ENCODE measurements at places on chromosomes 12 and 14.

DNA sequence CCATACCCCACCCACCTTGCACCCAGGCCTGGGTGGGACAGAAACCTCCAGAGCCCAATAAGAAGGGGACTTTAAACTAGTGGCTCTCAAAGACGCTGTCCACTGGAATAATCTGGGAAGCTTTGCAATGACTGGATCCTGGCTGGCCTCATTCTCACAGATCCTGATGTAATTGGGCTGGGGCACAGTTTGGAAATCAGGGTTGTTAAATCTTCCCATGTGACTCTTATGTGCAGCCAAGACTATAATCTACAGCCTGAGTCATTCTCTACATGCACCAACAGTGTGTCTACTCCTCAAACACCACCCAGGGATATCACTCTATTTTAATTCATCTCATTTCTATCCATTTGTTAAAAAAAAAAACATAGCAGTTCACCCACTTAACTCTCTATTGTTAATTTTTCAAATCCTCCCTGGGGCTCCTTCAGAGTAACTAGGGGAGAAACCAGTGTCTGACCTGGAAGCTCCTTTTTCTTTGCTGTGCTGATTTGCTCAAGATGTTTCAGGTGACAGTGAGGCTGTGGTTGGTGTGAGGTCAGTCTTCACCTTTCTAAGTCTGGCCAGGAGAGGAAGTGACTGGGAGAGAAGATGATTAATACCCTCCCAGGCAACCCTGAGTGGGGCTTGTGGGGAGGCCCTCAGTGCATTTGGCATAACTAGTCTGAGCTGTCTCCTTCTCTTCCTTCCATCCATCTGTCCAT lies 211.6 kb upstream of the SFSWAP start:
- DNase-seq = no peak

DNA sequence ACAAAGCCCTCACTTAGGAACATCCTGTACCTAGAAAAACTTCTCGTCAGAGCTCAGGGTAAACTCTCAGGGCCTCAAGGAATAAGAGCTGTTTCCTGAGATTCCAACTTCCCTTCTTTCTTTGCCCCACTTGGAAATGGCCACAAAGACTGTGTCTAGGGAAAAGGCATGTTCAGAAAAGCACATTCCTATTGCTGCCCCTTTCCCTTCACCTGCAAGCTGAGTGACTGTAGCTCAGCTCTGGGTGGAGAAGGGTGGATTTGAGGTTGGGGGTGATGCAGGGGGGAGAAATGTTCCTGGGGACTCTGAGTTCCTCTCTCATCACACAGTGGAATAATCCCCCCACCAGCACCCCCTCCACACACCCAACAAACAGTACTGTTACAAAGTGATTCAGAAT lies 6.8 kb downstream of the ENDOU start:
- DNase-seq = no peak

GRCh38 chr14:99600232-99600888 lies 3.6 kb downstream of the CCDC85C start:
- no peak for DNase-seq

DNA sequence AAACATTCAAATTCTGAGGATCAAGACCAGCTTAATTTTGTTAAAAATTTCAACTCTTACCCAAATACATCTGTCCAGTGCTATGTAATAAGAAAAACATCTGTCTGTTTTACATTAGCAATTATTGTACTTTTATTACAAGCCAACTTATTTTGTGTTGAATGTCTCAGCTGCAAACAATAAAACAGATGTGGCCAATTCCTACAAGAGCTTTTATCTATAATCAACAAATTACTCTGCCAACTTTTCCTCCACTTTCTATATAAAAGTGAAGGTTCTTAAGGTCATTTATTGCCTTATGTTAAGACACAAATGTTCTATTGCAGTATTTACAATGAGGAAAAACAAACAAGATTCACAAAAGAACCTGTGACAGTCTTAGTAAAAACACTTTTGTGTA lies 72.7 kb downstream of the NOVA1 start:
- no peak for DNase-seq

- peak; percentile 13 for DNase-seq
These were observed 174.8 kb upstream of the DCN start for GRCh38 chr12:91357381-91357780.

DNA sequence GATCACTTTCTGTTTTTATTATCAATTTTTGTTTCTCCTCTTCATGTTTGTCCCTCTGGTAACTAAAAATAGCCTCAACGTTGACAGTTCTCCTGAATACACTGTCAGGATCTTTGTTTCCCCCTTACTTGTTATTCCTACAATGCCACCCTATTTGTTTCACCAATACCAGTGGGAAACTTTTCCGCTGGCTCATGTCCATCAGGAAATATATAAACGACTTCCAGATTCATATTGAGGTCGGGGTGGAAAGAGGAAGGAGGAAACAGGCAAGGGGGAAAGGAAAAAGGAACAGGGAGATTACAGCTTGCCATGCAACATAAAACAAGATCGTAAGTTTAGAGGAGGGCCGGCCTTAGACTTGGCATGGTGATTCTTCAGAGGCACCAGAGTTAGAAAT lies 61.7 kb downstream of the BTBD7 start:
- no peak for DNase-seq

- DNase-seq = peak; percentile 25
These were observed 21.6 kb upstream of the NR4A1 start for GRCh38 chr12:52029685-52030084.

DNA sequence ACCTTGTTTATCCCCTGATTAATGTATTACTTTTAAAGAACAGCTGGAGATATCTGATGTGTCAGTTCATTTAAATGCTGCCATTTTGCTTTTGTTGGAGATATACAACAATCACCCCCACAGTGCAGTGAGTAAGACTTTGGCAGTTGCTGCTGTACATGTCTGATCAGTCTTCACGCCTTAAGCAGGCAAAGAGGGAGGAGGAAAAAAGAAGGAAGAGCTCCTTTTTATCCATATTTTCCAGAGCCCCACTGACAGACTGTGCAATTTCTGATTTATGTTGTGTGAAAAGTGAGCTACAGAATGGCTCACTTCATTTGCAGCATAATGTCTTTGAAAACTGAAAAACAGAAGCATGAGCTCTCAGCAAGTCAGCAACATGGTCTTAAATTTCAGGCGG lies 319.7 kb upstream of the LRIG3 start:
- no peak for DNase-seq

GRCh38 chr14:55000381-55000780 lies 26.5 kb downstream of the WDHD1 start:
- DNase-seq = no peak

DNA sequence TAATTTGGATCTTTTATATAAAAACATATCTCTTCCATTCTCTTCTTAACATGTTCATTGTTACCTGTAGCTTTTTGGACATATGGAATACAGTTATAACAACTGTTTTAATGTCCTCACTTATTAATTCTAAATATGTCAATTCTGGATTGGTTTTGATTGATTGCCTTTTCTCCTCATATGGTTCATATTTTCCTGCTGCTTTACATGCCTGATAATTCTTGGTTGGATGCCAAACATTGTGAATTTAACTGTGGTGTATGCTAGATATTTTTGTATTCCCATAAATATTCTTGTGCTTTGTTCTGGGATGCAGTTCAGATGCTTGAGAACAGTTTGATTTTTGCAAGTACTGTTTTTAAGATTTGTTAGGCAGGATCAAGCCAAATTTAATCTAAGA lies 10.8 kb downstream of the C14orf132 start:
- DNase-seq = no peak

DNA sequence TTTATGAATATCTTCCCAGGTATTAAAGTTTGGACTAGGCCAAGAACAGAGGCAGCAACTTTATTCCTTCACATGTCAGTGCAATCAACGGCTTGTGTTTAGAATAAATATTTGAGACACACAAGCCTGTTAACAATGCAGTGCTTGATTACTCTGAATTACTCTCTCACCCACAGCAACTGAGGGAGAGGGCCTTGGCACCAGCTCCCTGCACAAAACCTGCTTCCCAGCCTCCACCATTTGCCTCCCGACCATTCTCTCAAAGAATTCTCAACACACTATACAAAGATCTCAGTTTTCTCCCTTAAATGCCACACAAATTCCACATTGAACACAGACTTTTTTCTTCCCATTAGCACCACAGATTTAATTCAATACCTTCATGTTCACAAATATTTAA lies 77.0 kb downstream of the STON2 start:
- DNase-seq = no peak

DNA sequence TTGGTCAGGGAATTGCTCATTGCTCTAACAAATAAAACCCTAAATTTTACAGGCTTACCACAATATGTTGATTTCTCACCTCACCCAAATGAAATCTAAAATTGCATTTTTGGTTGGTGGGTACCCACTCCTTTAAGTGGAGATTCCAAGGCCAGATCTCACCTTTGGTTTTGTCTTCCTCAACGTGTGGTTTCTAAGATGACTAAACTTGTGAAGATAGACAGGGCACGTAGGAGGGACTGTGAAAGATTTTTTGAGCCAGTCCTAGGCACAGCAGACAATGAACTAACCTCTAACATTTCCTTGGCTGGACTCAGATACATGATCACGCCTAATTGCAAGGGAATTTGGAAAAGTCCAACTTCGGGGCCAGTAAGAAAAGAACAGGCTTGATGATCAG lies 1003.9 kb downstream of the FLRT2 start:
- no peak for DNase-seq

DNA sequence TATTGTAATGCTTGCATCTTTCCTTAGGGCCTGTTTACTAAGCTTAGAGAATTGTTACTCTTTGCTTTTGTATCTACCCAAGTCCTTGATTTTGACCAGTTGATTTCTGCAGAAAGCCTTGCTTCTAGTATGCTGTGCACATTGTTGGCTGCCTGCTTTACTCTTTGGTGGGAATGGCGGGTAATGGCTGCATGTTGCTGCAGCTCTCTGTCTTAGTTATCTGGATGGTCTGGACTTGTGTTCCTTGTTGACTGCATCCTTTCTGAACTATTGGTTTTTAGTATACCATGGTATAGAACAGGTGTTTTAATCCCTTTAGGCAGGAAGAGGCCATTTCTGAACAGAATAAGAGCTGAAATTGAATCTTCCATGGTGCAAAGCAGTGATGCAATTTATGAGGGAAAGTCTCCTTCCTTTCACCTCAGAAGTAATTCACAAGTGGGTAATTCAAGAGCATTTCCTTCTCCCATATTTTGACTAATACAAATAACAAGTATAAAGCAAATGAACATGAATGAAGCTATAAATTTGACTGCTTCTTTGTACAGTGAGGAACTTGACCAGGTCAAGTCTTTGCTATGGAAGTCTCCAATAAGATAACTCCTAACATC lies 466.4 kb downstream of the NPAS3 start:
- DNase-seq = no peak

DNA sequence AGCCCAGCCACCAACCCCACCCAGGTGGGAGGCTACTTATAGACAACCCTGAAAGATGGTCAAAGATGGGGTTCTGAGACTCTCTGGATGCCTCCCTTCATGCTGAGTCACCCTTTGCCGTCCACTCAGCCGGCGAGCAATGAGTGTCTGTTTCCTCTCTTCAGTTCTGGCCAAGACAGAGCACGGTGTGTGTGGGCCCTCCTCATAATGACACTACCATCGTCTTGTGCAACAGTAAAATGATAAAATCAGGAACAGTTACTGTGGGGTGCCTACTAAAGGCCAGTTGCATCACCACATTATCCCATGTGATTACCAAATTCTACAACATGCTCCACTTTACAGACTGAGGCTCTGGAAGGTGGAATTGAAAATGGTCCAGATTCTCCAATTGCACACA lies 7.0 kb upstream of the BDKRB1 start:
- DNase-seq = no peak

DNA sequence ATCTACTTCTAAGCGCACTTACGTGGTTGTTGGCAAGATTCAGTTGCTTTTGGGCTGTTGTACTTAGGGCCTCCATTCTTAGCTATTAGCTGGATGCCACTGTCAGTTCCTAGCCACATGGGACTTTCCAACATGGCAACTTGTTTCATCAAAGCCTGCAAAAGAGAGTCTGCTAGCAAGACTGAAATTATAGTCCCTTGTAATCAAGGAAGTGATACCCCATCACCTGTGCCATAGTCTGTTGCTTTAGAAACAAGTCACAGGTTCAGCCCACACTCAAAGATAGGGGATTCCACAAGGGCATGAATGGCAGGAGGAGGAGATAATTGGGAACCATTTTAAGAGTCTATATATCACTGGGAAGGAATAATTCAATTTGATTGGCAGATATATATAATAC lies 27.1 kb upstream of the SLC17A8 start:
- no peak for DNase-seq

DNA sequence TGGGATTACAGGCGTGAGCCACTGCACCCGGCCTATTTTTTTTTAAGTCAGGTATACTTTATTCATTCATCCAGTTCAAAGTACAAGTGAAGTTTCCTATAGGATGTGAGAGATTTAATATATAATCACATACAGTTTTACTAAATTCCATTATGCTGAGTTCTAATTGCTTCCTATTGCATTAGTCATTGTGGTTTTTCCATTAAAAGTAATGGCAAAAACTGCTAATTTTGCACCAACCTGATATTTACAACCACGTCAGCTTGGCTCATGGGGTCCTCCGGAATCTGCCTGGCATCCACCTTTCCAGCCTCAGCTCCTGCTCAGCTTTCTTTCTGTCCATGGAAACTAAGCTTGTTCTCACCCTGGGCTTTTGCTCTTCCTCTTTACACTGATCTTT lies 67.0 kb upstream of the CSRP2 start:
- DNase-seq = peak; percentile 58

DNA sequence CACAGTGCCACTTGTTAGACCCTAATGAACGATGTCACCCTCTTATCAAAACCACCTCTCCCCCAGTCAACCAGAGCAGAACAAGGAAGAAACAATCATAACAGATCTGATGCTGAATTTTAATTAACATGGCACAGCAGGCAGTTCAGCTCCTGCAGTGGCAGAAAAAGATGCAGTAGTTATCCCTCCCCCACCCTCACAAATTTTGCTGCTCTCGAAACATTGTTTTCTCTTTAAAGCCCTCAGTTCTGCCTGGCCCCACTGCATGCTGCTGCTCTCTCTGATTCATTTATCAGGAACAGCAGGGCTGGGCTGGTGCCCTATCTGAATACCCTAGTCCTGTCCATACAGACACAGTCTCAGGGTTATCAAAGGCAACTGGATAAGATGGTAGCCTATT lies 12.2 kb downstream of the CCDC175 start:
- no peak for DNase-seq

All from PC-3 (cell line).